ENCODE measurements at places on chromosomes 1 and 21.

GRCh38 chr1:183155939-183156338 is 30.1 kb upstream of the LAMC2 start:
- no peak for DNase-seq

DNA sequence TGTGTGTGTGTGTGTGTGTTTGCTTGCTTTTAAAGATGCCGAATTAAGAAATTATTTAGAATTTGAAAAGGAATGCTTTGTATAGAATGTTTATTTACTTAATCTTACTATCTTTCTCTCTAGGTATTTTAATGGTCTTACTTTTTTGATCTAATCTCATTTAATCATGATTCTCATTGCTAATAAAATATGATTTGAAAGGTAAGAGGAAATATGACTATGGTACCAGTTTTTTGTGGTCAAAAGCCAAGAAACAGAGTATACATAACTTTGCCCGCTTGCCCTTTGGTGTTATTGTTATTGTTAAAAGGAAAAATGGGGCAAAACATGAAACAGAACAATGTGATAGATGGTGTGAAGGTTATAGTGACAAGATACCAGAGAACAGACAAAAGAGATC is 74.6 kb downstream of the RPS6KC1 start:
- DNase-seq = no peak

DNA sequence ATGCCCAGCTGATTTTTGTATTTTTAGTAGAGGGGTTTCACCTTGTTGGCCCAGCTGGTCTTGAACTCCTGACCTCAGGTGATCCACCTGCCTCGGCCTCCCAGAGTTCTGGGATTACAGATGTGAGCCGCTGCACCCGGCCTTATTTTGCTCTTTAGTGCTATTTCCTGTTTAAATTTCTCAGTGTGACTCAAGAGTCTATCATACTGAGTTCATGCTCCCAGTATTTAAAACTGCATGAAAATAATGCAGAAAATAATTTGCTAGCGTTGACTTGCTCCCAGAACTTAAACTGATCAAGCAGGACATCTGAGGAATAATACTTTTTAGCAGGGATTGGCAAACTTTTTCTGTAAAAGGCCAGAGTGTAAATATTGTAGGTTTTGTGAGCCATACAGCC is 86.4 kb upstream of the C1orf21 start:
- DNase-seq = no peak

DNA sequence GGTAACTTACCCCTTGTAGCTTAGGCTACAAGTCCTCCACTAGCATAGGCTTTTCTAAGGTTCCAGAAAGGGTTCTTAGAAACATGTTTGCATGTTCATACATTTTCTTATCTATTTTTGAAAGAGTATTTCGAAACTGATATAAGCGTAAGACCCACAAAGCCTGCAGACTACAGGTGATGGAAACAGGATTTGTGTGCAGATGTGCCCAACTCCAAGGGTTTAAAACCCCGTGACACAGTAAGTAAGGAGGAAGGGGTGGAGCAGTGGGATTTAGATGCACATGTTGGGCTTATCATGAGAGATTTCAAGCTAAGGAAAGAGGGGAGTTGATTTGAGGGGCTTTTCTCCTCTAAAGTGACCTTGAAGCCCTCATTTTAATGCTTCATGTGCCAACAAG is 164.7 kb downstream of the LTN1 start:
- DNase-seq = no peak

DNA sequence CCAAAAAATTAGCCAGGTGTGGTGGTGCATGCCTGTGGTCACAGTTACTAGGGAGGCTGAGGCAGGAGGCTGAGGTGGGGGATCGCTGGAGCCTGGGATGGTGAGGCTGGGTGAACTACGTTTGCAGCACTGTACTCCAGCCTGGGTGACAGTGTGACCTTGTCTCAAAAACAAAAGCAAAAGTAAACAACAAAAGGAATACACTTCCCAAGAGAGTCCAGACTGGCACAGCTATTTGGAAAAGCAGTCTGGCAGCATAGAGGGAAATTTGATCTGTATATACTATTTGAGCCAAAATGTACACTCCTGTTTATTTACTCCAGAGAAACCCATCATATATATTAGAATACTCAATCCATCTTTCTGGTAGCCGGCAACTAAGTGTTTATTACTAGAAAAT is 107.0 kb upstream of the HMCN1 start:
- DNase-seq = no peak

DNA sequence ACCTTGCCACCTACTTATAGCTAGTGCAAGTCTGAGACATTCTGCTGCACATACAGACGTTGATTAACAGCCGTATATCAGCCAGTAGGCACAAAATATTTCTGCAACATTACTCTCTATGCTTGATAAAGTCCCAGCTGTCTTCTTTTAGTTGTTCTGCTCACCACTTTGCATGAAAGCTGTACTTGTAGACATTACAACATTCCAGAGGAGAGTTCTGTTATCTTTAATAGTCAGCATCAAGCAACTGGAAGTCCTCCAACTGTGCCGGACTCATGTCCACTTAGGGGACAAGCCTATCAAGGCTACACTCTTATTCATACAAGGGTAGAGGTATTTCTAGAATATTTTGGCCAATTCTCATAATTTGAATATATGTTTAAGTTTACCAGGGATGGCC is 50.0 kb downstream of the CACHD1 start:
- no peak for DNase-seq

- DNase-seq = no peak
These were observed 78.0 kb downstream of the PTPN14 start for GRCh38 chr1:214473387-214473786.

DNA sequence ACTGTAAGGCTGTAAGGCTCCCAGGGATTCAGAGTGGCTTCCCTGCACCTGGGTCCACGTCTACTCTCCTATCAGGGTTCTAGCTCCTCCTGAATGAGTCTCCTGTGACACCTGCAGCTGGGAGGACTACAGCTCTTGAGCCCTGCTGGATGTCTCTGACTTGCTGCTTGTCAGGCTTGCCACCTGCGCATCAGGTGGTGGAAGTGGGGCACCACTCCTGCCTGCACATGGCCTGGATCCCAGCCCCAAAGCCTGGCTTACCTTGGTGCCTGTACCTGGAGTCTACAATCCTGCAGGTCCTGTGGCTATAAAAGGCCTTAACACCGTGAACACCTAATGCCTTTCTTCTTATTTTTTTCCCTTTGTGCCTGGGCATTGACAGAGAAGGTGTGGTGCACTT is 82.2 kb downstream of the FAM78B start:
- no peak for DNase-seq

DNA sequence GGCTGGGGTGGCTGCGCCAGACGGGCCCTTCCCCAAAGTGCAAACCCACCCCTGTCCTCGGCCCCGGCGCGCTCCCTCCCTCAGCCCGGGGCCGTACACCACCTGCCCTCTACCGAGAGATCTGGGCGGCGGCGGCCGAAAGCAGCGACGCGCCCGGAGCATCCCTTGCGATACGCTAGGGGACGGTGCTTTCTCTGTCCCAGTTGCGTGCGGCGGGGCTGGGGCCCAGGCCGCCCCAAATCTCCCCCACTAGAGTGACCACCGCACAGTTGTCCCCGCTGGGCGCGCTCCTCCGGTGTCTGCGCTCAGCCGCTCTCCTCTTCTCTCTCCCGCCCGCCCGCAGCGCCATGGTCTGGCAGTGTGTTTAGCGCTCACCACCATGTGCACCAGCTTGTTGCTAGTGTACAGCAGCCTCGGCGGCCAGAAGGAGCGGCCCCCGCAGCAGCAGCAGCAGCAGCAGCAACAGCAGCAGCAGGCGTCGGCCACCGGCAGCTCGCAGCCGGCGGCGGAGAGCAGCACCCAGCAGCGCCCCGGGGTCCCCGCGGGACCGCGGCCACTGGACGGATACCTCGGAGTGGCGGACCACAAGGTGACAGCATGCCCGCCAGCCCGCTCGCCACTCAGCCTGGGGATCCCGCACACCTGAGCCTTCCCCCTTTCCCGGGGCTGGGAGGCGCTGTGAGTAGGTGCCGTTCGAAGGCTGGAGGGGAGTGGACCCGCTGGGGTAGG is 1.0 kb downstream of the ST6GALNAC5 start:
- no peak for DNase-seq

Measured in C1 segment of cervical spinal cord (tissue), 14 donors.